ENCODE measurements at places on chromosomes 11 and 22.
A peak's percentile ranks its signal among the peaks of the same experiment; 100 is the strongest.

DNA sequence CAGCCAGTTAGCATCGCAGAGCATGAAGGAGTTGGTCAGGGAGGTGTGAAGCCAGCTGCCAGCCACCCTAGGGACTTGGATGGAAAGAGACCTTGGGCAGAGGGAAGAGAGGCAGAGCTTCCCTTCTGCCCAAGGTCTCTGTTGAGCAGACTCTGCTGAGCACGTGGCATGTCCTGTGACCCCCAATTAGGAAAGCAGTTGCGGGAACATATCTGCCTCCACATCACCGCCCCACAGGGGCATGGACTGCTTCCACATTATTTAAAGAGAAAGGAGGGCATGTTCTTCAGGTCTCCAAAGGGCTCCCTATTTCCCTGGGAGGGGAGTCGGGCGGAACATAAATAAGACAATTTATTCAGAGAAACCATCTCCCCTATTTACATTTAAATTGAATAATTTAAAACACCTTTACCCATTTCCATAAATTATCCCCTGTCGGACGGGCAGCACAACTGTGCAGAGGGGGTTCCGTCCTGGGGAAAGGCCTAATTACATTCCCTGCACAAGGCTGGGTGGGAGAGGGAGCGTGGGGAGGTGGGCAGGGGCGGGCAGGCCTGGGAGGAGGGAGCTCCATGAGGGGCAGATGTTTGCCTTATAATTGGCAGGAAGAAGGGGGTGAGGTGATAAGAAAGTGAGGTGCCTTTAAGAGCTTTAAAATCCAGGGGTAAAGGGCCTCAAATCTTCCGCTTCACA is 88.8 kb upstream of the THY1 start:
- DNase-seq = no peak

GRCh38 chr11:32326522-32326921 is 108.8 kb downstream of the WT1 start:
- DNase-seq = no peak

GRCh38 chr11:16925561-16926065 is 88.6 kb downstream of the PLEKHA7 start:
- DNase-seq = no peak

DNA sequence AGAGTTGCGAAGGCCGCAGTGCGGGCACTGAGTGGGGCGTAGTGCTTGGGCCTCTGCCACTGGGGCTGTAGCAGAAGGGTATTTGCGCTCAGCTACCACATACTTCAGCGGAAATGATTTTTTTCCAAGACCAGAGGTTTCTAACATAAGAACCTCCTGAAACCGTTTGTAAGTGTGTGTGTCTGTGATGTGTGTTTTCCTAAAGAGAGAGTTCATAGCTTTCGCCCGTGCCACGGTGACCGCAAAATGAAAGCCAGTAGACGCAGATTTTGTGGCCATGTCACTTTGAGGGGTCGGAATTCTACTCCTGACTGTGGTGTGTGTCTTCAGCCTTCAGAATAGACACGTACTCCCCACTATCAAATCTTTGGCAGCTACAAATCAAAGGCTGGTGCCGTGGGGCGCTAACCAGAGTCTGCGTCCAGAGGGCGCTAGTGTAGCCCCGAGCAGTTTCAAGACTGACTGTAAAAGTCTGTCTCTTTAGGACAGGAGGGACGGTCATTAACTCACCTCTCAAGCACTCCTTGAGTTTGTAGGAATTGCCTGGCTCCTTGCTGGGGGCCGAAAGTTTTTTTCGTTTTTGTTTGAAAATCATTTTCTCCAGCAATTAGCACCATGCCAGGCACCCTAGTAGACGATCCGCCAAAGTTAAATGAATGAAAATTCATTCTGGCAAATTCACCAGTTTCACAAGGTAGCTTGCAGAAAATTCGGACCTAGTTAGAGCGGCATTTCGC is 2.5 kb upstream of the CALCA start:
- peak; percentile 52 for DNase-seq

DNA sequence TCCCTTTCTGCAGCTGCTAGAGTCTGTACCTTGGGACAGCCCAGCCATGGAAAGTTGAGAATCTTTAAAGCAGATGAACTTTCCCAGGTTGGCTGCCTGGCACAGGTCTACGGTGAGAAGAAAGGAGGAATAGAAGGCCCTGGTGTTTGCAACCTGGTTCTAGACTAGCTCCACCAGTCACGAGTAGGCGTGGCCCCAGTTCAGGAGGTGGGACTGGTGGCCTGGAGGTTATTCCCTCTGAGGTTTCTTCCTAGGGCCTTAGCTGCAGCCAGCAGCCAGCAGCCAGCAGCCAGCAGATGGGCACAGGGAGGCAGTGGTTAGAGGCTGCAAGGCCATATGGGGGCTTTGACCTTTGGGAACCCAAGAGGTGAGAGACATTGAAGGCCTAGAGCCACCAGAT is 40.9 kb downstream of the PRDM11 start:
- no peak for DNase-seq

GRCh38 chr22:29071261-29072045 is 1.4 kb upstream of the KREMEN1 start:
- DNase-seq = no peak

DNA sequence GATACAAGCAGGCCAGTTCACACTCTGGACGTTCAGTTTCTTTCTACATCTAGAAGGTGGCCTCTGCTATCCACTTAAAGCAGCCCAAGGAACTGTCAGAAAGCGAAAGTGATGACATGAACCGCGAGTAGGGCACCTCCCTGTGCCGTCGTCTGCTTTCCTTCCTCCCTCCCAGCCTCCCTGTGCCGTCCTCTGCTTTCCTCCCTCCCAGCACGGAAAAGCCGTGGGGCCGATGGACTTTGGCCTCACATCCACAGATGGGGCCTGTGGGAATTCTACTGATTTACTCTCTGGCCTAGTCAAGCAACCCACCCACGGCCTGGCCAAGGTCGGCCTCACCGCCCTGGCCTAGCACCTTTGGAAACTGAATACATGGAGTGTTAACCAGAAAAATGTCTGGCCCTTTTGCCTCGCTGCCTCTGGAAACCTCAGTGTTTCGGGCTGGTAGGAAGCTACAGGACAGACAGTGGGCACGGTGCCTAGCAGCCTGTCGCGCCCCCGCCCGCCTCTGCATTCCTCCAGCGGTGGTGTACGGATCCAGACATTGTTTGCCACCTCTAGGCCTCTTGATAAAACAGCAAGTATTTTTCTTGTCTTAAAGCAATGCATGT is 14.2 kb downstream of the PEX26 start:
- DNase-seq = peak; percentile 53

DNA sequence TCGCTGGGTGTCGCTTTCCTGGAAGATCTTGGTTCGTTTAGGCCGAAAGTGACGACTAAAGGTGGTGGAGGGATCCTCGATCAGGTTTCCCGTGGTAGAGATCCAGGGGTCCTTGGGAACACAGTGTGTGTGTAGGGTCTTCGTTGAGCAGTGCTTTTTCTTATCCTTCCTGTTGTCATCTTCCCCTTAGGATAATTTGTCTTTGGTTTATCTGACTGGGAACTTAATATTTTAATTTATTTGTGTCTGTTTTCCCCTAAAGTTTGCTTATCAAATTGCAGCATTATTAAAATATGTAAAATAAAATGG is 403 bp downstream of the RBM7 start:
- no peak for DNase-seq

- no peak for DNase-seq
These were observed 5.3 kb downstream of the C2CD2L start for GRCh38 chr11:119112314-119113020.

DNA sequence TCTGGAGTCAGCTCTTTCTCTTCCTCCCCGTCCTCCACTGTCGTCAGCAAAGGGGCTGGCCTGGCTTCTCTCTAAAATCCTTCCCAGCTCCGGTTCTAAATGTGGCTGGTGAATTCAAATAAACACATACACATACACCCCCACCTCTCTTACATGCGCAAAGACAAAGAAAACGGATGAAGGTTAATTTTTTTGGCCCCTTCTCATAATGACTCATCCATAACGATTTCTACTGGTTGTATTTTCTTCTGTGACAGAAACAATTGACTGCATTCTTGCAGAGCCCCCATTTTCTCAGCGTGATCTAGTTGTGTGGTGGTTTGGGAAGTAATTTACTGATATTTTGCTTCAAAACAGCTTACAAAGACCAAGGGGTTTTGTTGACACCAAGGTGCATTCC is 130.0 kb upstream of the NTM start:
- DNase-seq = no peak

DNA sequence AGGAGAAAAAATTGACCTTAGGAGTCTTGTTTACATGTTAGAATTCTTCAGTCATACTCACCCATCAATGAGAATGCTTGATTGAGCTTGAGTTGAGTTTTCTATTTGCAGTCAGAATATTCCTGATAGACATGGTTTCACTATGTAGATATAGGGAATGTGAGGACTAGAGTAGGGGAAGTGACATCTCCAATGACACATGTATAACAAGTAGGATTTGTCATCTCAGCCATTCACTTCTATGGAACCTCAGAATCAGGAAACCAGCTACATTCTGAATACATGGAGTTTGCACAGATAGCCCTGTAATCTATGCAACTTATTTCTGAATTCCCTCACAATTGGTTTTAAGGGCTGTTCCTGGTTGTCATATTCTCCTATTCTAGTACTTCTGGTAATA is 20.1 kb upstream of the OR9Q1 start:
- no peak for DNase-seq

DNA sequence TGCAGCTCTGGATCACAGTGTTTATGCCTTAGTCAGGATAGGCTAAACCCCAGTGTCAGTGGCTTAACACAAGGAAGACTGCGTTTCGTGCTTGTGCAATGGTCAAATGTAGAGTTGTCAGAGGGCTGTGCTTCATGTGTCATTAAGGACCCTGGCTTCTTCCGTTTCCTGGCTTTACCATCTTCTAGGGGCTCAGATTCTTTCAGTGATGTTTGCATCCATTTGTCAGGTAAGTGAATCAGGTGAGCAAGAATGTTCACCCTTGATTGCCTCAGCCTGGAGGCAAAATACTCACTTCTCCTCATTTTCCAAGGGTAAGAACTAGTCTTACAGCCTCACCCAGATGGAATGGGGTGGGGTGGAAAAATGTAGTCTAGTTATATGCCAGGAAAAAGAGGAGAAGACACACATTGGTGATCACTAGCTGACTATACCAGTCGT is 20.5 kb upstream of the AMOTL1 start:
- no peak for DNase-seq

Measured in activated CD4-positive, alpha-beta T cell treated with anti-CD3 and anti-CD28 coated beads, Interleukin-2, amount 50 U/mL, for 4 hours (primary cell).